Right ventricle myocardium superior (tissue), 1 donor: ENCODE measurements at places on chromosomes 1 and 21.

DNA sequence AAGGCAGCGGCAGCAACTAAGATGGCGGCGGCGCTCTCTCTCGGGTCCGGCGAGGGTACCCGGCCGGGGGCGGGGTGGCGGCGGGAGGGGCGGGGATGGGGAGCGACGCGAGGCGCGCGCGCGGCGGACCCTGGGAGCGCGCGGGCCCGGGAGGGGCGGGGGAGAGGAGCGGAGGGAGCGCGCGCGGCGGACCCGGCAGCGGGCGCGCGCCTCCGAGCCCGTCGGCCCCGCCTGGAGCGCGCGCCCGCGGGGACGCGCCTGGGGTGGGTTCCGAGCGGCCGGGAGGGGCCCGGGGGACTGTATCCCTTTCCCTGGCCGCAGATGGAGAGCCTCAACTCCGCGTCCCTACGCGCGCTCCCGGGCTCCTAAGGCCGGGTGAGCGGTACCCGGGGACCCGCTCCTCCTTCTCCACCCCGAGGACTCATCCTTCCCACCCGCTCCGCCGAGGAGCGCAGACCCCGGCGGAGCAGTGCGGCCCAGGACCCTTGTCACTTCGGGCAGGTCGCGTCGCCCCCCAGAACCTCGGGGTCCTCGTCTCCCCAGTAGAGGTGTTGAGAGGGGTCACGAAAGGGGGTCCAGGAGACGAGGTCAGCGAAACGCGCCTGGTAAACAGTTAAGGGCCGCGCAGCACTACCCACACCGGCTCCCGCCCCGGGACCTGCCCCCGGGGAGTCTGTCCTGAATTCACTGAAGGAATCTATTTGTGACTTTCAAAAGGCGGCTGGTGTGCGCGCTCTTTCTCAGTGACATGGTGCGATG, at the start of gene CLSTN1:
Gene CLSTN1, minus strand, starts transcription at position 23 of the 759 bp plus-strand sequence. CDS start 232 bp downstream, outside the sequence.
- peak; percentile 94 for DNase-seq

- DNase-seq, result no peak
Observed at GRCh38 chr1:183739082-183739481, 65.8 kb upstream of the RGL1 start.

DNA sequence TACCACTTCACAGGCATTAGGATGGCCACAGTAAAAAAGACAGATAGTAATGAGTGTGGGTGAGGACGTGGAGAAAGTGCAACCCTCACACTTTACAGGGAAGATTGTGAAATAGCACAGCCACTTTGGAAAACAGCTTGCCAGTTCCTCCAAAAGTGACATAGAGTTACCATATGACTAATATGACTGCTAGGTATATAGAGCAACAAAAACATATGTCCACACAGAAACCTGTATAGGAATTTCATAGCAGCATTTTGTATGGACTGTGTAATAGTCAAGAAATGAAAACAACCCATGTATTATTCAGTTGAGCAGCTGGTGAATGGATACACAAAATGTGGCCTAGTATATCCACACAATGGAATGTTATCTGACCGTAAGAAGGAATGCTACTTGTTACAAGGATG, 30.4 kb upstream of the LBR start:
- no peak for DNase-seq

GRCh38 chr1:204042516-204042915, 30.4 kb upstream of the SOX13 start:
- DNase-seq, result no peak

DNA sequence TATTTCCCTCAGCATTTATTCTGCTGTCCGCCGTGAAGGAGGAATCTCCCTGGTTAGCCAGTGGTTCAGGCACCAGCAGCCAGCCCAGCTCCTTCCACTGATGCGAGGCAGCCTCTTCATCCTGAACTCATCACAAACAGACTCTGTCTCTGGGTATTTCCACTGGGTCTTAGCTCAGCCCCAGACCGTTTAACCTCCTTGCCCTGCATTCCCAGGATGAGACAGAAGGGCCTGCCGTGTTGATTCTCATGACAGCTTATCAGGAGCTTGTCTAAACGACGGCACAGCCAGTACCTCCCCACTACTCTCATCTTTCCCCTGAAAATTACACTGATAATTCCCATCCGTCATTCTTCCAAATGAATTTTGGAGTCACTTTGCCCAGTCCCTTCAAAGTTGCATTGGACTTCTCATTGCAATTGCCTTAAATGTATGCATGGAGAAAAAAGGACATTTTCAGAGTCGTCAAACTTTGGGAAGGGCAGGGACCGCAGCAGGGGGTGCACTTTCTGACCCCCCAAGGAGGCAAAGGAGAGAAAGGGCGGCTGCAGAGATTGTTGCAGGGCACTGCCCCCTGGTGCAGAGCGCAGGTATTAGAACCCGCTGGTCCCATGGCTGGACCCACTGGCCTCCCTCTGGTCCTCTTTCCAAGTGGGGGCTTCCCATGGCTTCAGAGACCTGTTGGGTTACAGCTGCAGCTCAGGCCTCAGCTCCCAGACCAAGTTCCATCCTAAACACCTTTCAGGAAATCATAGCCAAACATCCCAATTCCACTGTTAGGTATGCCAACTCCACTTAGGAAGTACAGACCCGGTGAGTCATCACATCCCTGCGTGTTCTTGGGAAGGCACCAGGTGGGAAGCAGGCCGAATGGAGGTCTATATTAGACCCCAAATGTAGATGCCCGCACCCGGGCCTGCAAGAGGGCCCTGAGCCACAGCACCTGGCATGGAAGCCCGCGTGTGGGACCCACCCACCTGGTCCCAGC, 3.7 kb upstream of the MEGF6 start:
- no peak for DNase-seq
